ENCODE measurements at places on chromosomes 5 and 9.

DNA sequence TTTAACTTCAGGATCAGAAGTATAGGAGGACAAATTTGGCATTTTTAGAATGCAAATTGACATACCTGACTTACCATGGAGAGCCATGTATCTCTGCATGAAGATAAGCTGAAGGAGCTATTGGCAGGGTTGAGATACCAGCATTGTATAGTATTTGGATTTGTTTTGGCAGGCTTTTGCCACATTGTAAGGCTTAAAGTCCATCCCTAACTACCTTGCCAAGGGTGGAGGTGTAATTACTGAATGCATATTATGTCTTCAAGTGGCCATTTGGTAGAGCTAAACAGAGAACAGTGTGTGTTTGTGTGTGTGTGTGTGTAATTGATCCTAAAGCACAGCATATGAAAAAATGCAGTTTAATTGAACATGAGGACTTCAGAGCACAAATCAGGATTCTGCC, 324.7 kb downstream of the FAM170A start:
- DNase-seq, result no peak

GRCh38 chr5:40046792-40047191, 622.0 kb upstream of the DAB2 start:
- no peak for DNase-seq

GRCh38 chr5:9188131-9188530, 357.7 kb downstream of the SEMA5A start:
- no peak for DNase-seq

DNA sequence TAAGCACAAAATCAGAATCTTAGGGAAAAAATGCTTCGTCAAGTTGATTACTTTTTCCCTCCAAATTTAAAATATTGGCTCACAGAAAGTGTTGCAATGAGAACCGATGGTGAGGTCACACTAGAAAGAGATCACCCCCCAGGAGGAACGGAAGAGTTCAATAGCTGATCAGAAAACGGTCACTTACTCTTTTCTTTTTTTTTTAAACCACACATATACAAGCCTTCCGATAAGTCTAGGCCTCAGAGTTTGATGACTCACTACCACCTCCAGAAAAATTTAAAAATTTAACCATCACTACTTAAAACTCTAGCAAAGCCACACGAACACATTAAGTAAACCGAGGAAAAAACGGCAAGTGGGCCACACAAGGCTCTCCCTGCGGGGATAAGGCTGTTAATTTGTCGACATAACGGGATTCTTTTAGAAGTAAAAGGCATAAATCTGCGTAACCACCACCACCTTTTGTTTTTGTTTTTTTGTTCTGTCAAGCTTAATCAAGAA, 1.2 kb downstream of the SURF4 start:
- DNase-seq, result no peak

- DNase-seq, result no peak
Measured at GRCh38 chr9:111610845-111611244, 11.4 kb upstream of the PTGR1 start.

- DNase-seq, result no peak
Measured at GRCh38 chr9:2934241-2934650, 90.4 kb upstream of the PUM3 start.

DNA sequence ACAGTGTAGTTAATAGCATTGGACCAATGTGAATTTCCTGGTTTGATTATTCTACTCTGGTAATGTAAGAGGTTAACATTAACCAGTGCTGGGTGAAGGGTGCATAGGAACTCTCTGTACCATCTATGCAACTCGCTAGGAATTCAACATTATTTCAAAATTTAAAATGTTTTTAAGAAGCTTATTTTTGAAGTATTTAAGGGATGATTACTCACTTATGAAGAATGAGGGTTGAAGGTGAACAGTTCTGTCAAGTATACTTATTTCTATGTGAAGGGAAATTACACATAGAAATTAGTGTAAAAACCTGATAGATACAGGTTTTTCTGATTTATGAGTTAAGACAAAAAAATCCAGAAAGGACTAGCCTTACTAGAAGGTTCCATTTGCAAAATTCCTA, 165.8 kb downstream of the INSYN2B start:
- no peak for DNase-seq

DNA sequence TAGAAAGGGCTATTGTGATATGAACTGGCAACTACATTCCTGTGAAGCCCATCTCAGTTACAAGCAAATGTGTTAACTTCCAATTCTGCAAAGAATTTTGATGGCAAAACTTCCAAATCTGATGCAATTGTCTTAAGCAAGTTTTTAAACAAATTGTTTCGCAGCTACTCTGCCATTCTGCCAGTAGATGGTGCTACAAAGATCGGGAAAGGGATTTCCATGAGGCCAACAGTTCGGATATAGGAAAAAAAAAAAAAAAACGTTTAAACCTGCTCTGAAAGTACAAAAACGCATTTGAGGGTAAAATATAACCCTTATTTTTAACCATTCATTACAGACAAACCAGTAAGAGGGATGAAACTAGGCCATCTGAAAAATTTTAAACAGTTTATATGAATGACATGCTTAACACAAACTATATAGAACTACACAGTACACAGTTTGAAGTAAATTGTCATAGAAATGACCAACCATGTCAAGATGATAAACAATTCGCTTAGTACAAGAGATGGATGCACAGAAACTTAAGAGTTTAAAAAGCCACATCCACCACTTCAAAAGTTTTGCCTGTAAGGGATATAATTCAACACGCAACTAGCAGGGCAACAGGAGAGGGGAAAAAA, 2.2 kb downstream of the HNRNPA0 start:
- no peak for DNase-seq

GRCh38 chr5:133663397-133664054, 51.2 kb upstream of the FSTL4 start:
- no peak for DNase-seq

GRCh38 chr5:37755581-37755980, 84.3 kb downstream of the GDNF start:
- DNase-seq, result no peak

DNA sequence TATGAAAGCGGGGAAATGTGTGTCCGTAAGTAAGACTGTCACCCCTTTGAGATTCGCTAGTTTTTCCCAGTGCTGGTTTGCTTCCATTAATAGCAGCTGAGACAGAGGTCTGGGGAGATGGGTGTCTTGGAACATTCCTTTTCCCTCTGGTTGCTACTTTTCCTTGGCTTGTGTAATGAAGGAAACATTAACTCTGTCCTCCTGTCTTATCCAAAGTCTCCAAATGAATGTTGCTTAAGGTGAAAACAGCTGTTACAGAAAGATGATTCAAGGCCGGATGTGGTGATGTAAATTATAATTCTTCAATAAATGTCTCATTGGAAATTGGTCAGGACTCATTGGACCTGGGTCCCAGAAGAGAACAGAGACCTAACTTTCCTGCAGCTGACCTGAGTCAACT, 50.0 kb downstream of the MEGF10 start:
- no peak for DNase-seq

DNA sequence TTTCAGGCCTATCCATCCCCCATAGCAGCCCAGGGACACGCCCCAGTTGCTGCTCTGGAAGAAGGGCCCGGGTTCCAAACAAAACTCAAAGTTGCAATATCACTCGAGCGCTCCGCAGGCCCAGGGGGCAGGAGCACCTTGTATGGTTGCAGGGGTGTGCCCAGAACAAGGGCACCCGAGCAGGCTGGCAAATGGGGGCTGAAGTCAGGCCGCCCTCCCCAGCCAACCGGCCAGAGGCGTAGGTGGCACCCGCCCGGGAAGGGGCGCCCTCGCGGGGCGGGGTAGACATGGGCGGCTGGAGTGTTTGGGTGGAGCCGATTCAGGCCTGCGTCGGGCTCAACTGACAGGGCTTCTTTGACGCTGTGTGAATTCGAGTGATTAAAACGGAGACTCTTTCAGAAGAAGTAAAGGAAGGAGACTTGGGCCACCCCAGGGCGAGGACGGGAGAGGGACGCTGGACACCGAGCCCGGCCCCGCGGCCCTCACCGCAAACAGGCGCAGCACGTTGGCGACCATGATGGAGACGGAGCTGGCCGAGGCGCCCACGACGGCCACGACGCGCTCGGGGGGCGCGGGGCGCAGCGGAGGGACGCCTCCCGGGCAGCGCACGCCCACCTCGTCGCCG, 1.1 kb downstream of the GRM6 start:
- DNase-seq, result no peak

GRCh38 chr9:87991151-87991870, 17.0 kb upstream of the CDK20 start:
- DNase-seq, result no peak

- no peak for DNase-seq
Measured at GRCh38 chr5:16457451-16457850, 8.1 kb downstream of the ZNF622 start.

GRCh38 chr5:174376056-174376455, 330.6 kb downstream of the NSG2 start:
- no peak for DNase-seq

- DNase-seq, result no peak
Measured at GRCh38 chr5:175878544-175879438, 7.4 kb downstream of the CPLX2 start.

GRCh38 chr5:133445744-133446143, 166.6 kb downstream of the FSTL4 start:
- no peak for DNase-seq

DNA sequence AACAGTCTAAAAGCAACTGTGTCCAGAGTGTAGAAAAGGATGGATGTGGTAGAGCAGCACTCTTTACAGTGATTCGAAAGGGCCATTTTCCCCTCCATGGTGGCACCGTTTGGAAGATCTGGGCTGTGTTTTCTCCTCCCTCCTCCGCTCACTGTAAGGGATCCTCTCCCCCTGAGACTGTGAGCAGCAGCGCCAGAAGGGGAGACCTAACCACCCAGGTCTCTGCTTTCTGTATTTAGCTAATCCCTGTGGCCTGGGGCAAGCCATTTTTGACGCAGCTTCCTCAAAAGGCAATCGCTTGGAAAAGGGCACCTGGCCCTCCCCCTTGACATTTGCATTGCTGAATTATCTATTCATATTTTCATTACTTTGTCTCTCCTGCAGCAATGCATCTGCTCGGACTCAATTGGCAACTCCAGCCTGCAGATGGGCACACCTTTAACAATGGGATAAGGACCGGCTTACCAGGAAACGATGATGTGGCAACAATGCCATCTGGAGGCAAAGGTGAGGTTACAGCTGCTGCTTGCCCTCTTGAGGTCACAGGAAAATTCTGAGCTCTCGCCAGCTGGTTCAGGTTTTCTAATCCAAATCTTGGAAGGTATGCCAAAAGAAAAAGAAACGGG, 244.3 kb upstream of the WWC1 start:
- no peak for DNase-seq

GRCh38 chr5:4479426-4479825, 660.7 kb upstream of the ADAMTS16 start:
- no peak for DNase-seq

DNA sequence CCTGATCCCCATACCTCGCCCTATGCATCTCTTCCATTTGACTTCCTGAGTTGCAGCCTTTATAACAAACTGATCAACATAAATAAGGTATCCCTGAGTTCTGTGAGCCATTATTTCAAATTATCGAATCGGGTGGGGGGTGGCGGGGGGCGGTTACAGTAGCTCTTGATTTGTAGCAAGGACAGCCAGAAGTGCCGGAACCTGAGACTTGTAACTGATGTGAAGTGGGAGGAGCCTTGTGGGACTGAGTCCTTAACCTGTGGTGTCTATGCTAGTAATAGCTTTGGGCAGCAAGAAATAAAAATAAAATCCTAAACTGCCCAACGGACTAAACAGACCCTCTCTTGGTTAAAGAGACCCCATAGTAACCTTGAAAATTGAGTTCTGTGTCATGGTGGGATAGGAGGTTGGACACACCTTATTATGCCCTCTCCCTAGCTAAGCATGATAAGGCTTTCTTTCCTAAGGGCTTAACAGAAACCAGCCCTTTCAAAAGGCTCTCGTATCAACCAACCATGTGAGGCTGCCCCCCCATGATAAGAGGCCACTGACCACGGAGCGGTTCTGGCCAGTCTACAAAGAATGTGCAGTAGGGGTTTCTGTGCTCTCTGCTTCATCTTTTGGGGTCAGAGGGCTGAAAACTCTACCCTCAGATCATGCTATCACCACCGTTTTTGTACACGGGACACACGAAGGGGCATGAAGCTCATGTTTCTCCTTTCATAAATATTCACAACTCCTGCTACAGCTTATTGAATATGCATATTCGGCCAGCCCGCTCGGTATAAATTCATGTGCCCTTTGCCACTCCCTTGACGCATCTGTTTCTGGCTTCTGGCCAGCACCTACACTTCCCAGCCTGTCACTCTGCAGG, 39.5 kb upstream of the IQGAP2 start:
- no peak for DNase-seq

DNA sequence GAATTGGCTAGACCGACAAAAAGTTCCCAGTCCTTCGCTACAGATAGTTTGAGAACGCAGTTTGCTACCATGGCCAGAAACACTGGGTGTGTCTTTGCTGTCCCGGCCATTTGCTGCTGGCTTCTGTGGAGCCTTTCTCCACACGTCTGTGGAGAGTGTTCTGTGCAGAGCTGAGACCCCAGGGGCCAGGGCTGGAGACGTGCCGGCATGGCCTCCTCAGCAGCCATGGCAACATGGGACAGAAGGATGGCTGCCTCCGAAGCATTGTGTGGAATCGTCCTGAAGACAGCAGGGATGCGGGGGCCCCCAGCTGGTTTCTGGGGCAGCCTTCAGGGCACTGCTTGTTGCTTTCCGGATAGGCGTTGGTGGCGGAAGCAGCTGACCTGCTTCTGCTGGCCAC, 142.8 kb downstream of the GADD45G start:
- no peak for DNase-seq

- DNase-seq, result no peak
Measured at GRCh38 chr9:114409842-114410241, 22.1 kb upstream of the AKNA start.

Data from stimulated activated CD4-positive, alpha-beta T cell treated with anti-CD3 and anti-CD28 coated beads, Interleukin-1b, Interleukin-23, amount 100 ng/mL, for 1 hour (primary cell).